ENCODE measurements at places on chromosomes 5 and 9.

DNA sequence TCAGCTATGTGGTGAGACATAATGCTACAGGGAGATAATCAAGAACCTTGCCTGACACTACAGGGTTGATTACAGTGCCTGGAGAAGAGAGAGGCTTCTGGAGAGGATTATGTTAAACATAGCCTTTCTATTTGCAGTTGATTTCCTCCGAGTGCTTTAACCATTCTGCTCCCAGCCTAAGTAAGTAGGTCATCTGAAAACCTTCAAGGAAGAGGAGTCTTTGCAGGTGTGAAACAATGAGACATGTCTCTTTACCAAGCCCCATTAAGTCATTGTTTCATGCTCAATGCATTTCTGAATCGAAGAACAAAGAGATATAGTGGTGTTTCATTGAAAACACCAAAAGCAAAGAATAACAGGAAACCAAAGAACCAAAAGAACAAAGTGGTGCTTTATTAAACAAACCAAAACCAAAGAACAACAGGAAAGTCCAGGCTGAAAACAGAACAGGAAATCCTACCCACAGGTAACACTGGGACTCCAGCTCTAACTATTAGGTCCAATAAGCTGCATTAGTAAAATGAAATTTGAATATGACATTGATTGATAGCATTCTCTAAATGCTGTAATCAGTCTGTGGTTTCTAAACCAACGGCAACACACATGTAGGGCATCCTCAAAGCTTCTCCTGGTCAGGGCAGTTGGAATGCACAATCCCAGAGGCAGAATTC is 113.3 kb upstream of the SPATA31D4 start:
- DNase-seq: no peak

DNA sequence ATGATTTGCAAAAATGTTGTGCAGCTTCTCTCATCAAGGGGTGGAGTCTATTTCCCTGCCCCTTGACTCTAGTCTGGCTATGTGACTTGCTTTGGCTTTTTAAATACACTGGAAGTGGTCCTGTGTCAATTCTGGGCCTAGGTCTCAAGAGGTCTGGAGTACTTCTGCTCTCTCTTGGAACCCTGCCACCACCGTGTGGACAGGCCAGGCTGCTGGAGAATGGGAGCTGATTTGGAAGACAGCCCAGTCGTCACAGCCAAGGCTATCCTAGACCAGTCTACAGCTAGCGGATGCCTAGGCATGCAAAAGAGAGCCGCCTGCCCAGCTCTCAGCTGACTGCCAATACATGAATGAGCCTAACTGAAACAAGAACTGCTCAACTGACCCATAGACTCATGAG is 56.7 kb upstream of the CLINT1 start:
- no peak for DNase-seq

DNA sequence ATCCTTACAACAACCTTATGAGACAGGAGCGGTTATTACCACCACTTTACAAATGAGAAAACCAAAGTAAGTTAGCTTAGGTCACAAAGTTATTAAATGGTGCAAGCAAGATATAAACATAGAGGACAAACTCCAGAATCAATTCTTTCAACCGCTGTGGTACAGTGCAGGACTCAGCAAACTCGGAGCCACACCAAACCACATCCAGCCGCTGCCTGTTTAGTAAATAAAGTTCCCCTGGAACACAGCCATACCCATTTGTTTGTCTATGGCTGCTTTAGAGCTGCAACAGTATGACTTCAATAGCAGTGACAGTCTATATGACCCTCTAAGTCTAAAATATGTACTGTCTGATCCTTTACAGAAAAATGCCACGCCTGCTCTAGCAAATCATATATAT is 1567.2 kb upstream of the WWC1 start:
- DNase-seq: no peak

DNA sequence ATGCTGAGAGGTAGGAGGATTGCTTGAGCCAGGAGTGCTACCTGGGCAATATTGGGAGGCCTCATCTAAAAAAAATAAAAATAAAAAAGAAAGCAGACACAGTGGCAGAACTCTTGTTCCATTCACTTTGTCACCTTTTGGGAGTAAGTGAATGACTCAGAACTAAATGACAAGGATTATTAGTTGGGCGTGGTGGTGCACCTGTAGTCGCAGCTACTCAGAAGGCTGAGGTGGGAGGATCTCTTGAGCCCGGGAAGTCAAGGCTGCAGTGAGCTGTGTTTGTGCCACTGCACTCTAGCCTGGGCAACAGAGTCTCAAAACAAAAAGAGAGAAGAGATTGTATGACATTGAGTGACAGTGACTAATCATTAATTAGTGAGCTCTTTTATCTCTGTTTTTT is 34.1 kb downstream of the MCCC2 start:
- no peak for DNase-seq

- DNase-seq: no peak
These were observed 618.3 kb upstream of the CLINT1 start for GRCh38 chr5:158477214-158477613.

DNA sequence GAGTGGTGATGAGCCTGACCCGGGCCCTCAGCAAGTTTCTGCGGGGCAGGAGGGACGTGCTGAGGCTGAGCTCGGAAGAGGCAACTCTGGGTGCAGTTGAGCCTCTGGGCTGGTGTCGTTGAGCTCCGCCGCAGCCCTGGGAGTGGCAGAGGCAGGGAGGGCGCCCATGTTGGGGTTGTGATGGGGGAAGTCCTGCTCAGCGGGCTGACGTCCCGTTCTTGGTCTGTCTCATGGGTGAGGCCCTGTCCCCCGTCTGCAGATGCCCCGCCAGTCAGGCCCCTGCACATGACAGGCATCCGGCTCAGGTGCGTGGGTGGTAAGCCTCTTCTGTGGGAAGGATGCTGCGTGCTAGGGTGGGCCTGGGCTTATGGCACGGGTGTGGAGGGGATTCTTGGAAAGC is 64.3 kb downstream of the RXRA start:
- peak; percentile 68 for DNase-seq

DNA sequence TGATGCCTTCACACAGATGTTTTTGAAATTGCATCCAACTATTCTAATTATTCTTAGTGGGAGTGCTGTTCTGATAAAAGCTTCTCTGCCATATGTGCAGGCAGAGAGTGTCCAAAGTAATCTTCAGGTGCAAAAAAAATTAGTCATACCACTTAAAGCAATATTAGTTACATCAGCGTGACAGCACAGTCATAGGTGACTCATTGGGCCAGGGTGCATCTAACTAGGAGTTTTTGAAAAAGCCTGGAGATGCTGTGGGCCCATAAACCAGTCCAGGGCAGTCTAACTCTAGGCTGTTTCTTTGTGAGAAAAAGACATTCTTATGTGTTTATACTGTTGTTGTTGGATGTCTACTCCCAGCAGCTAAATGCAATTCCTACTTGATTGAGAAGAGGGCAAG is 33.0 kb upstream of the C6 start:
- no peak for DNase-seq

DNA sequence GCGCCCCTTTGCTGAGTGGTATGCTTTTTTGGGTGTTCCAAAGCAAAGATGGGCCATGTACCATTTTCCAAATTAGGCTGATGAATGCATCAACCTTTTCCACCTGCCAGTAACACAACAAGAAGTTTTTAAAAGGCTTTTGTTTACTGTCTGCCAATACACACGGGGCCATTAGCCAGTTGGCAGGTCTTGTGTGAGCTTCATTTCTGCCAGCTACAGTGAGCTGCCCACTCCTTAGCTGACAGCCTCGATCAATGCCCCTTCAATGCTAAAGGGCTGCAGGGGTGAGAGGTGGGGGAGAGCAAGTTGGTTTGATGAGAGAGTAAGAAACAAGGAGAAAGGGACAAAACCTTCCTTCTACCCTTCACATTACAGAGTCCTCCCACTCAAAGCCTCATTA is 128.7 kb downstream of the C5orf15 start:
- DNase-seq: no peak

- DNase-seq: no peak
These were observed 22.1 kb upstream of the STXBP1 start for GRCh38 chr9:127589955-127590370.

GRCh38 chr9:13088720-13089427 is 190.6 kb downstream of the MPDZ start:
- no peak for DNase-seq

DNA sequence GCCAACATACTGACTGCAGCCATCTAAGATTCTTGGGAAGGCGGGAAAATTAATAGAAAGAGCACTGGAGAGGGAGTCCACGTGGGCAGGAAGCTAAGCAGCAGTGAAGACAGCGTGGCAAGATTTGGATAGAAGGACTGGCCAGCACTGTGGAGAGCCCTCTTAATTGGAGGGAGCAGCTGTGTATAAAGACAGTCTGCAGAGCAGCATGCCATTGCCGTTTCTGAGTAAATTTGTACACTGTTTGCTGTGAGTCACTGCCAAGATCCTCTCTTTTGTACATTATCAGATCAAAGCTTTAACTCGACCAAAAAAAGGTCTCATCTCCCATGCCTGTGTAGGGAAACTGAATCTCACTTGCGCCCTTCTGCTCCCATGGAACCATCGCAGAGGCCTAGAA is 45.3 kb downstream of the INSYN2B start:
- DNase-seq: no peak

DNA sequence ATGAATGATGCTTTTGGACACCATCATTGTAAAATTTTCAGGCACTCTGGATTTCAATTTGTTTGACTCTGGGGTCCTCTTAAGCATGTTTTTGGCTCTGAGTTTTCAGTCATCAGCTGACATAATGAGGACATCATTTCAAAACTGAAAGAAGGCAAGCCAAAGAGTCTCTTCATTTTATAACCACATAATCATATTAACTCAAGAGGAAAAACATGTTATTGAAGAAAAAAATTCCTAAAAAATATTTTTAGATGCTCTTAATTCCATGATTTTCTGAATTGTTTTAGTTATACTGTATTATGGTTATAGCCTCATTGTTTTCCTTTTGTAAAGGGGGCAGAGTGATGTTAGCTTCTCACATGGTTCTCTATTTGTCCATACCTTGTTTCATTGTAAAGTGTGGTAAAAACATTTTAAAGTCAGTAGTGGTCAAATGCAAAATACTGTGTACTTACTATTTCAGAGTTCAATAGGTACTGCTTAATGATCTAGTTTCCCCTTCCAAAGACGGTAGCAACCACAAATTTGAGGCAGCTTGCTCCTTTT is 472.1 kb downstream of the DMRT2 start:
- DNase-seq: no peak

GRCh38 chr9:83563360-83563759 is 25.2 kb upstream of the FRMD3 start:
- no peak for DNase-seq

DNA sequence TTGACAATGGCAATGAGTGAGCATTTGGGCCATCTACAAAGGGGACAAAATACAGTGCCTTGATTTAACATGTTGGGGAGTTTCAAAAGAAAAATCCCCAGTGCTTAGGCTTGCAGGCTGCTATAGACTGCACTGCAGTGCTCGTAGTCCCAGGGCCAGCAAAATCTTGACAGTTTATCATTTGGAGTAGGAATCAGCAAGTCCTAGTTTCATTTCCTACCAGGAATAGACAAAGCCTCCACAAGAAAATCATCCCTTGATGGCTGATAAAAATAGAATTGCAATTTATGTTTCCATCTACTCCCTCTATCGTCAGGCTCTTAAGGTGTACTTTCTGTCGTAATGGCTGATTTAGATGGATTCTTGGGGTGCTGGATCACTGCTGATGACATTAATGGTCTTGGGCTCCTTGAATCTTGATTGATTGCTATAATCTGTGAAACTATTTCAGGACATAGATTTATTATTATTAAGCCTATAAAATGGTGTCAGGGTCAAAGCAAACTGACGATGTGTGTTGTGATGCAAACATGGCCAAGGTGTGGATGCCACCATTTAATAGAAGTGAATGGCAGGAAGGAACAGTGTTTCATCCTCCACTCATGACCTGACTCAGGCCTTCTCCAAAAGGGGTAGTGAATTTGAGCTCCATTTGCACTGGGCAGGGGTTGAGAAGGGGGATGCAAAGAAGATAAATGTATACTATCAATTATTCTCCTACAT is 171.7 kb downstream of the PIK3R1 start:
- DNase-seq: no peak

GRCh38 chr5:88677943-88678769 is 204.8 kb downstream of the MEF2C start:
- no peak for DNase-seq

- no peak for DNase-seq
These were observed 160.7 kb downstream of the TTC39B start for GRCh38 chr9:15146268-15146700.

DNA sequence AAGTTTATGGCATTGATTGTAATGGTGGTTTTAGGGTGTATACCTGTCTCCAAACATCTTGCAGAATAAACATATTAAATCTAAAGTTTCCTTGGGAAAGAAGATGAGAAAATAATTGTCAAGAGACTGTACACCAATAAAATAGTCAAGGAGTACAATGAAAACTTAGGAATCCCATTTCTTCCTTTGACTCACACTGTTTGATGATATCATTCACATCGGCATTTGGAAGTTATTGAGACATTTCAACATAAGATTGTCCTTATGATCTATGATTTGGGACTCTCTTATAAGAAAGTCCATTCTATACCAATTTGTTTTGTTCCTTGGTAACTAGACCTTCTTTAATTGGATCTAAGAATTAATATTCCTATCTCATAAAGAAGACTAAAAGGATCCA is 482.7 kb downstream of the RAB3C start:
- DNase-seq: no peak

GRCh38 chr9:93907551-93908199 is 47.5 kb downstream of the BARX1 start:
- DNase-seq: no peak

- peak; percentile 74 for DNase-seq
These were observed 664 bp upstream of the ARSB start for GRCh38 chr5:78985725-78986223.

- no peak for DNase-seq
These were observed 8.4 kb downstream of the PDCL start for GRCh38 chr9:122819791-122820489.

DNA sequence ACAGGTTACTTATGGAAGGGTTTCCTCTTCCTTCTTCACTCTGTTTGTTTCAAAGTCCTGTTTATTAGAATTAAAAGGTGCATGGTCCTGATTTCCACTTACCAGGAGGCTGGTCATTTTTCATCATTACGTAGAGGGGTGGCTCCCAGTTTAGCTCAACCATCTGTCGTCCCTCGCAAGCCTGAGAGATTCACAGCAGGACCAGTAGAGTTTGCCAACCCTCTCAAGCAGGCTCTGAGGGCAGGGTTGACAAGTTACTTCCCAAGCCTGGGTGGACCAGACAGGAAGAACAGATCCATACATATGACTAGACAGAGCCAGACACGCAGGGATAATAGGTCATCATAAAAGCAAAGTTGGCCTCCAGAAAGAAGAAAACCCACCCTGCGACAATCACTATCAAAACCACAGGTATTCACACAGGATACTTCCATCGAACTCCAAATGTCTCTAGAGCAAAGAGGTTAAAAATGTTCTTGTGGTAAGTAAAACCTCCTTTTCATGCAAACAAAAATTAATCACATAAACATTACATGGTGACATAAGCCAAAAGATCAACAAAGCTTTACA is 151.9 kb downstream of the ELAVL2 start:
- DNase-seq: no peak

Data from GM12864 (cell line).